NB4 (cell line): ENCODE measurements at places on chromosomes 5 and 9.
A peak's percentile ranks its signal among the peaks of the same experiment; 100 is the strongest.

- DNase-seq, result no peak
Measured at GRCh38 chr5:111707630-111708164, 49.3 kb downstream of the NREP start.

DNA sequence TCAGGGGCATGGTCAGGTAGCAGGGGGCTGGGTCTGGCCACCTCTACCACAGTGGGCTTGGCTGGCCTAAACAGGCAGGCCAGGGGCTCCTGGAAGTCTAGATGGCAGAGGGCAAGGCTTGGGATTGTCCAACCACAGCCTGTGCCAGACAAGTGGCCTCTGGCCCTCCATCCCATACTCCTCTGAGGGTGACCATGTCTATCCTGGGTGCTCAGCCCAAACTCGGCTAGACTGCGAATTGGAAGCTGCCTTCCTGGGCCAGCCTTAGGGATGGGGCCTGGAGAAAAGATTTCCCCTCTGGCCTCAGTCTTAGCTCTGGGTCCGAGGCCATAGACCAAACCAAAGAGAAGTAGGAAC lies 110.5 kb downstream of the PHF2 start:
- no peak for DNase-seq

DNA sequence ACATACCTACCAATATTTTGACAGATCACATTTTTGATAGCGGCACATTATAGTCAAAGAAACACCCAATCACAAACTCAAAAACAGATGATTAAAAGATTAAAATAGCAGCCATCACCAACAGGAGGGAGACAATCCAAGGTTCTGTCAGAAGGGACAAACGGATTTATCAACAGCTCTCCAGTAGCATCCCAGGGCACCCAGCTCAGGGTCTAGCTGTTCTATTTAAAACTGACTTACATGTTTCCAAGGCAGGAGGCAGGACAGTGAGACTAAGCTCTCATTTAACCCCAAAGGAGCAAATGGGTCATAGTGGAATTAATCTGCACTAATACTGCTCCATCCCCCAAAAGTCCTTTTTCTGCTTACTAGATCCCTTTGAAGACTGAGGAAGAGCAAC lies 3.2 kb downstream of the AGTPBP1 start:
- no peak for DNase-seq

- no peak for DNase-seq
Measured at GRCh38 chr5:169374761-169375160, 73.8 kb upstream of the SLIT3 start.

GRCh38 chr9:98924946-98925820 lies 18.5 kb upstream of the COL15A1 start:
- no peak for DNase-seq

- no peak for DNase-seq
Measured at GRCh38 chr9:117528225-117528624, 113.4 kb upstream of the ASTN2 start.

DNA sequence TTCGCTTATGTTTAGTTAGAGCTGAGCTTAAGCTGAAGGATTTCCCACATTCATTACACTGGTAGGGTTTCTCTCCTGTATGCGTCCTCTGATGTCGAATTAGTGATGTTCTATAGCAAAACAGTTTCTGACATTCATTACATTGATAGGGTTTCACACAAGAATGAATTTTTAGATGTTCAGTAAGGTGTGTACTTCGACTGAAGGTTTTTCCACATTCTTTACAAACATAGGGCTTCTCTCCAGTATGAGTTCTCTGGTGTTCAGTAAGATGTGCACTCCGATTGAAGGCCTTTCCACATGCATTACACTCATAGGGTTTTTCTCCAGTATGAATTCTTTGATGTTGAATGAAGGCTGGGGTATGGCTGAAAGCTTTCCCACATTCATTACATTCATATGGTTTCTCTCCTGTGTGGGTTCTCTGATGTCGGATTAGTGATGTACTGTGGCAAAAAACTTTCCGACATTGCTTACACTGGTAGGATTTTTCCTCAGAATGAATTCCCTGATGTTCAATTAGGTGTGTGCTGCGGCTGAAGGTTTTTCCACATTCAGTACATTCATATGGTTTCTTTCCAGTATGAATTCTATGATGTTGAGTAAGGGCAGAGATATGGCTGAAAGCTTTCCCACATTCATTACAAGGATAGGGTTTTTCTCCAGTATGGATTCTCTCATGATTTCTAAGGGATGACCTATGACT lies 14.6 kb downstream of the ZNF883 start:
- DNase-seq, result no peak

- no peak for DNase-seq
Measured at GRCh38 chr5:167634432-167634831, 657.0 kb upstream of the WWC1 start.

DNA sequence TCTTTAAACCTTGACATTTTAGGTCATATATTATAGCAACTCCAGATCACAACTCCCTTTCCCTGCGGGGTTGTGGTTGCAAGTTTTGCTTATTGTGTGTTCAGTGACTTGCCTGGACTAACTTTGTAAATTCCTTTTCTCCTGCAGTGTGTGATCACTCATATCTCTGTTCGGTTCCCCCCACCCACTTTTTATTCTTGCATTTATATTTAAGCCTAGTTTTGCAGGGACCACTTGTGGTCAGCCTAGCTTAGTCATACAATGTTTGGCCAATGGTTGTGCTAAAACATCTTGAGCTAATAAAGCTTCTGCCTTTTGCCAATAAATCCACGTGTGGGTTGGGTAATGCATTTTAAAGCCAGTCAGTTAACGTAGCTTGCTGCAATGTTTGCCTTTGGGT lies 146.5 kb upstream of the IRX4 start:
- DNase-seq, result no peak

- DNase-seq, result no peak
Measured at GRCh38 chr5:98794001-98794400, 20.5 kb downstream of the RGMB start.

DNA sequence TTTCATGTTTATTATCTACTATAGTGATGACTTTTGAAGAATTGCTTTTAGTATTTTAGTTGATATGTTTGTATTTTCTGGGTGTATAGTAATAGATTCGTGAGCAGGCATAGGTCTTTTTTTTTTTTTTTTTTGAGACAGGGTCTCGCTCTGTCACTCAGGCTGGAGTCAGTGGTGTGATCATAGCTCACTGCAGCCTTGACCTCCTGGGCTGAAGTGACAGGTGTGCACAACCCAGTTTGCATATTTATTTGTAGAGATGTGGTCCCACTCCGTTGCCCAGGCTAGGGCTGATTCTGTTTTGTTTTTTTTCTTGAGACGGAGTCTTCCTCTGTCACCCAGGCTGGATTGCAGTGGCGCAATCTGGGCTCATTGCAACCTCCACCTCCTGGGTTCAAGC lies 11.9 kb downstream of the ERBIN start:
- no peak for DNase-seq

GRCh38 chr5:65338606-65339151 lies 143.0 kb downstream of the ADAMTS6 start:
- DNase-seq, result no peak

GRCh38 chr9:7243838-7244237 lies 486.1 kb downstream of the KDM4C start:
- no peak for DNase-seq

DNA sequence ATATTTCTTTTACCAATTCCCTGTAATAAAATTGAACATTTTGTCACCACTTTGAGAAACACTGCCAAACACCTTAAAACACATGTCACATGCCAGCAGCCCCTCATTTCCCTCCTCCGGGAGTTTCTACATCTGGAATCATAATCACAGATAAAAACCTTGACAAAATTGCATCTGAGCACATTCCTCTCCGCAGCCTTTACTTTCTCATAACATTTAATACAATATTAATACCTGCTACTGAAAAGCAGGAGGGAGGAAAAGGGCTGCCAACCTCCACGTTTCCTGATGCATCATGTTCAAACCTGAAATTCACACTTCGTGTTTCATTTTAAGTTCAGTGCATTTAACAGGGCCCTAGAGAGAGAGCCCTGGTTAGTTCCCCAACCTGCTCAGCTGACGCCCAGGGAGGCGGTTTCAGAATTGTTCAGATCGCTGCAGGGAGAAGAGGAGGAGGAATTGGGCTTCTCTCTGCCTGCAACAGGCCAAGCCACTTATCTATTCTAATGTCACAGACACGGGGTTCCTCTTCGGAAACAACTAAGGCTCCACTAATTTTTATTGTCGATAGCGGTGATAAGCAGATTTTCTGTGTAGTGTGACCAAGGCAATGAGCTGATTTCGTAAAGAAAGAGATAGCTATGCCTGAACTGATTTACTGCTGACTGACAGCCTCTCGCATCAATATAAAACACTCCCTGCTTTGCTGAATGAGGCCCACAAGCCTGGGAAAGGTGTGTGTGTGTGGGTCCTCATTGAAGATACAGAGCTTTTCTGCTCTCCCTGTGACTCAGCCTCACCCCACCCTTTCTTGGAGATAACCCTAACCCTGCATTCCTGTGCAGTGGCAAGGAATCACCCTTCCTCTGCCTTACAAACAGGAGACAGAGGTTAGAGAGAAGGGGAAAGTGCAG lies 4.9 kb upstream of the LHX2 start:
- peak; percentile 67 for DNase-seq

GRCh38 chr9:124137009-124137943 lies 120.5 kb upstream of the NEK6 start:
- DNase-seq, result no peak

- DNase-seq, result no peak
Measured at GRCh38 chr5:180141068-180141660, 67.8 kb downstream of the RASGEF1C start.

- peak; percentile 11 for DNase-seq
Measured at GRCh38 chr9:104177003-104177611, 83.0 kb downstream of the SMC2 start.

DNA sequence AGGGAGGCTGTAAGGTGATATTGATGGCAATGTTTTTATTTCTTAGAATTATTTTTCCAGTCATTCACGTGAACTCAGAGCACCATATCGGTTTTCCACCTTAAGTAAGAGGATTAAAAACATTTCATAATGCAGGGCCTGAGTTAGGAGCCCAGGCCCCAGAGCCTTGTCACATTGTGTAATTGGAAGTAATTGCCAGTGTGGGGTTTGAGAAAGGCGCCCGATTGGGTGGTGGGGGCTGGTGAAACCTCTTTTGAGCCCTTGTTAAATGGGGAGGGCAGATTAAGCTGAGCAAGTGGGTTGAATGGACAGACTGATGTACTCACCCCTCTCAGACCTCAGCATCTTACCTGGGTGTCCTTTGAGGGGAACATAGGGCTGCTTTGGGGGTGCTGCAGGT lies 116.7 kb upstream of the PITX1 start:
- DNase-seq, result no peak

GRCh38 chr5:97400537-97400936 lies 217.5 kb upstream of the RIOK2 start:
- no peak for DNase-seq

- no peak for DNase-seq
Measured at GRCh38 chr9:31519011-31519410, 865.4 kb upstream of the ACO1 start.

GRCh38 chr9:121226175-121226574 lies 24.5 kb upstream of the RAB14 start:
- DNase-seq, result no peak

DNA sequence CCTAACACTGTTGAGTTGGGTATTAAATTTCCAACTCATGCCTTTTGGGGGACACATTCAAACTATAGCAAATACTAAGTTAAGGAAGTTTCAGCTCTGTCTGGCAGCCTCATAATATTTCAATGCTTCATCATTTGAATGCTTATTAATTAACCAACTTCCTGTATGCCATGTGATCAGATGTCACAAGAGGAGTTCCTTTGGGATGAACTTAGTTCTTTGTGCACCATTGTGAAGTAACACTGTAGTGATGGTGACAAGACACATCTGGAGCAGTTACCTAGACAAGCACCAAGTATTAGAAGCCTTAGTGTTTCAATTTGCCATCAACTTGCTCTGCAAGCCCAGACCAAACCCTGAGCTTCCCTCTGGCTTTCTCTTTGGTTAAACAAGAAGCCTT lies 90.7 kb upstream of the IL12B start:
- peak; percentile 30 for DNase-seq

DNA sequence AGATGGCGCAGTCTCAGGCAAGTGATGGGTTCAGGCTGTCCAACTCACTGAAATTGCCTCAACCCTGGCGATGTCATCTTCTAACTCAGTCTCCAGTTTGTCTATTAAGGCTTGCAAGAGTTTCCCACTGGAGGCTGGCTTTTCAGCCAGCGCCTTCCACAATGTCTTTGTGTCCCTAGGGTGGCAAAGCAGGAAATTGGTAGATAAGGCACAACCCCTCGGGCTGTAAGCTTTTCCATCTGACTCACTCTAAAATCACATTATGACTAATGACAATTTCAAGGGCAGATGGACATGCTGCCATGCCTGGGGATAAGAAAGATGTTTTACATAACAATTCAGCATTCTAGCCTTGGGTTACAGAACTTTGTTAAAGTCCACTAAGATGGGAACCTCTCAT lies 61.9 kb downstream of the MROH2B start:
- DNase-seq, result no peak

GRCh38 chr9:90514877-90515276 lies 127.7 kb downstream of the DIRAS2 start:
- no peak for DNase-seq

- DNase-seq, result no peak
Measured at GRCh38 chr5:93034621-93035590, 546.1 kb downstream of the NR2F1-AS1 start.

DNA sequence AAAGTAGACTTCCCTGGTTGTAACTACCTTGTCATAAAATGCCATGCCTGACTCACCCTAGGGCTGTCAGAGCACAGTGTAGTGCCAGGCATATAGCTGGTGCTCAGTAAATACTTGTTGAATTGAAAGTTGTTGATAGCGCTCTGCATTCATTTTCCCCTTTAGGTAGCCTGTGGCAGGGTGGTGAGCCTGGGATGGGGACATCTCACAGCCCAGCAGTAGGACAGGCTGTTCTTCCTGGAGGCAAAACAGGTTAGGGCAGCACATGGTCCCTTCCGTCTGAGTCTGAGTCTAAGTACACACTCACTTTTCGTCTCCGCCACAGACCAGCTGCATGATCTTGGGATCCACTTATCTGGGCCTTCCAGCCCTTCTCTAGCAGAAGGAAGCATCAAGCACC lies 401.9 kb downstream of the ZSWIM6 start:
- DNase-seq, result no peak

- DNase-seq, result peak; percentile 59
Measured at GRCh38 chr5:164354139-164354751, 848.8 kb downstream of the MAT2B start.

DNA sequence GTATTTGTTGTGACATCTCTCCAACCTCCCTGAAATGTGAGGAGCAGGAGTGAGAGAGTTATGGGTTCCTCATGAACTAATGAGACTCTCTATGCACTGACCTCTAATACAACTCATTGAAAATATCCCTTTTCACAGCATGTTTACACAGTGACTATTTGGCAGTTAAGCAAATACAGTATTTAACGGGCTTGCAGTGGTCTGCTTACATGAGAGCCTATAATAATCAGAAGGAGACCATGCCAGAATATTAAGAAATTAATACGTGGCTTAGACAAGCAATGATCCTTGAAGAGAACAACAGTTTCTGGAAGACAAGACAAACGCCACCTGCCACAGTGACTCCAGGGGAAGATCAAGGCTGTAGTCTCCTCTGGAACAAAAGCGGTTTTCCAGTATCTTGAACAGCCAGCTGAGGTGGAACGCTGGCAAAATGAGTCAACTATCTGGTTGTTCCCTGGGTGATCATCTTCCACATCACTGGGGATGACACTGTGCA lies 424.5 kb downstream of the DMAC1 start:
- no peak for DNase-seq
